ENCODE measurements at places on chromosomes 13 and 19. TPM values are rescaled to one million over a fixed set of nuclear protein-coding genes. Genes with fewer than 3 reads are reported as not detected.

- DNase-seq: no peak
Observed at GRCh38 chr13:99075268-99076191, 97.7 kb upstream of the DOCK9 start.

DNA sequence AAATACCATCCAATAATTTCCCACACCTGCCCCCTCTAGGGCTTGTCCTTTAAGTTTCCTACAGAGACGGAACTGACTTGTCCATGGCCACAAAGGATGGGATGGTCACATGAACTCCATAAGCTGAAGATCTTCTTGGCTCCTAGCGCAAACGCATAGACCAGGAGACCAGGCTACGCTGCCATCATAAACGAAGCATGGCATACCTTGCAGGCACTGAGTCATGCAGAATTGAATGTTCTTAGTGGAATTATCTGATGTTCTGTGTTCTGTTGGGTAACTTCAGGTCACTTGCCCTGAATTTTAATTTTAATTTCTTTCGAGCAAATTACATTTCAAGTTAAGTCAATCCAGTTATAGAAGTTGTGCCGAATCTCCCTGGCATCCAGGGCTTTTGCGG, 96.4 kb upstream of the STARD13 start:
- DNase-seq: no peak

DNA sequence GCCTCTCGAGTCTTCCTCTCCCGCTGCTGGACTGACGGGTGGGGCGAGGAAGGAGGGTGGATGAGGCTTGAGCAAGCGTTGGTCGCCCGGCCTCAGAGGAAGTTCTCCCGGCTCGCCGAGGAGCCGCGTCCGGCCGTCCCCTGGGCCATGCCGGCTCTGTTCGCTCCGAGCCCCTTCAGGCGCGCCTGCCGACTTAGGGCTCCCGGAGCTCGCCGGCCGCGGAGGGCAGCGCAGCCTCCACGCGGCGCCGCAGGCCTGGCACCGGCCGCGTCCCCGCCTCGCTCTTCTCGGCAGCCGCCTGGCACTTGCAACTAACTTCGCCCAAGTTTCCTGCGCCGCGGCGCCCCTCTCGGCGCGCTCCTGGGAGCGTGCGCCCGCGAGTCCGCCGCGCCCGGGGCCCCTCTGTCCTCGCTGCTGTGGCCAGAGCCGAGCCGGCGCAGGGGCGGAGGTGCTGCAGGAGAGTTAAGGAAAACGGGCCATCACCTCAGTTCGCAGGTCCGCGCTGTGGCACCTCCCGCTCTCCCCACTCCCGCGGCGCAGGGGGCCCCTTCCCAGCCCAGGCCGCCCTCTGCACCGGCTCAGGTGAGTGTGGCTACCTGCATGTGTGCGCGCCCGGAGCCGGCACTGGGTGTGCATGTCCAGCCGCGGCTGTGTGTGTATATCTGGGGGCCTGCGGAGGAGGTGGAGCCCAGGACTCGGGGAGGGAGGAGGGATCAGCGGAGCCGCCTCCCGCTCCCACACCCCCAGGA, 641 bp upstream of the SOX21 start:
- no peak for DNase-seq

DNA sequence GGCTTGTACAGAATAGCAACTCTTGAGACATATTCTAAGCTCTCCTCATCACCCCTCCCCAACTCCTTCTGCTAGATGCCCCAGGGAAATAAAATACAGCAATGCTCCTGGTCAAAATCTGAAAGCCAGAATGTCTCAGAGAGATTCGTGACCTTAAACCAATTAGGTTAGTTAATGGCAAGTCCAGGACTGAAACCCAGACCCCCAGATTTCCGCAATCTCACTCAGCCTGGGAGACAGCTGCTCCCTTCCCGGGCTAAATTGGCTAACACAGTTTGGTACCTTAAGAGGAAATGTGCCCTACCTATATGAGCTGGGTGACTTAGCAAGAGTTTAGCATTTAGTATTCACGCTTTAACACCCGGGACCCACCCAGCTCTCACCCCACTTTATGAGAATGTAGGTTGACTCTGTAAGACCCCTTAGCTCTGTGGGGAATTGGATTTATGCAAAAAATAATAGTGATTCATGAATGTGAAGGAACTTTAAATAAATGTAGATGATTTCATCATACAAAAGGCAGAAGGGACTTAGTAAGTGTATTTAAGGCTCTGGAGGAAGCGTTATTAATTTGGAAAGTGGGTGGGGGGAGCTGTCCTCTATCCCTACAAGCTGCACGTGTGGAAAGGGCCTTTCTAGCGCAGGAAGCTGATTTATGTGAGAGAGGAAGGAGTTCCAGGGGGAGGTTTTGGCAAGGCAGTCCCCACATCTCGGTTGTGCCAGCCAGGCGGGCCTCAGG, 1.1 kb downstream of the DLEU7 start:
- DNase-seq: no peak

- peak; percentile 69 for DNase-seq
Observed at GRCh38 chr19:58150328-58150921, at the start of gene ZNF329. Gene ZNF329 (minus strand): TSS chr19:58150789. CDS start chr19:58129503, 21,286 bp downstream.

DNA sequence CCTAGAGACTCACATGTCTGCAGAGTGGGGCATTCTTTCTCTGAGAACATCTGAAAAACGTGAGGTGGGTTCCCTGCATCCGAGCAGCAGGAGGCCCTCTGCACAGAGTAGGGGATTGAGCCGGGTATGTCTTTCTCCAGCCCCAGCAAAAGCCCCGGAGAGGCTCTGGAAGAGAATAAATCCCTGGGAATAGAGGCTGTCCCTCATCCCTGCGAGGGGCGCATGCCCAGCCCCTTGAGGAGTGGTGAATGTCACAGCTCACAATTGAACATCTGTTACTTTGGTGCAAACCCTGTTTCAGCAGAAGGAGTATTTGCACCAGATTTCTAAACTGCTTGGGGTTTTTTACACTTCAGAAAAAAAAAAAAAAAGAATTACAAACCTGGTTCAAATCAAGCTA, 164.6 kb downstream of the FGF14 start:
- DNase-seq: no peak

GRCh38 chr19:15476325-15476724, 3.0 kb downstream of the PGLYRP2 start:
- DNase-seq: no peak

DNA sequence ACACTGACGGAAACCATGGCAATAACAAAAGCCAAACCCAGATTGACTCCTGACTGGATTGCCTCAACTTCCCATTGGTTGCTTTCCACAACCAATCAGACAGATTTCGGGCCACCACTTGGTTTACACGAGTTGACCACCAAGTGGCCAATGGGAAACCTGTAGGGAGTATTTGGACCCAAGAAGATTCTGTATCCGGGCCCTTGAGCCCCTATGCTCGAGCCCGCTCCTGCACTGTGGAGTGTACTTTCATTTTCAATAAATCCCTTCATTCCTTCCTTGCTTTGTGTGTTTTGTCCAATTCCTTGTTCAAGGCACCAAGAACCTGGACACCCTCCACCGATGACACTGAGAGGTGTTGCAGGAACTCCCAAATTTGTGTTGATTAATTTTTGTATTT, 24.1 kb upstream of the URI1 start:
- no peak for DNase-seq

GRCh38 chr19:16587833-16588823, 15.9 kb upstream of the SLC35E1 start:
- no peak for DNase-seq

- no peak for DNase-seq
Observed at GRCh38 chr13:28421676-28422410, 73.1 kb downstream of the FLT1 start.

DNA sequence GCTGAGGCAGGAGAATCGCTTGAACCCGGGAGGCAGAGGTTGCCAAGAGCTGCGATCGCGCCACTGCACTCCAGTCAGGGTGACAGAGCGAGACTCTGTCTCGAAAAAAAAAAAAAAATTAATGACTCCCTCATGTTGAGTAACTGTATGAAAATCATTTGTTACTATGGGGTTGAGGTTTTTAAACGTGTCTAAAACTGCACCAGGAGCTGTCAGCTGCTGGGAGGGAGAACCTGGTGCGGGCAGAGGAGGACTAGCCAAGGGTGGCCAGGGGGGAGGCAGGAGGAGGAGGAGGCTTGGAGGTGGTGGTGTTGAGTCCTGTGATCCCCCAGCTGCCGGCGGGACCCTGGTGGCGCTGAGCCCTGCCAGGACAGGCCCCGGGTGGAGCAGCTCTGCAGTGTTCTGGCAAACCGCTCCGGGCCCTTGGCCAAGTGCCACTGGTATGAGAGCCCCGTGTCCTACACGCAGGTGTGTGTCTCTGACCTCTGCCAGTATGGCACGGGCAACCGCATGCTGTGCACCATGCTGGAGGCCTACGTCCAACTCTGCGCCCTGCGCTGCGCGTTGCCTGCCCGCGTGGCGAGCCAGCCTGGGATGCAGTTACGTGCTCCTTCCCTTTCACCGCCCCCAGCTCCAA, 17.1 kb upstream of the FXYD3 start:
- DNase-seq: no peak

DNA sequence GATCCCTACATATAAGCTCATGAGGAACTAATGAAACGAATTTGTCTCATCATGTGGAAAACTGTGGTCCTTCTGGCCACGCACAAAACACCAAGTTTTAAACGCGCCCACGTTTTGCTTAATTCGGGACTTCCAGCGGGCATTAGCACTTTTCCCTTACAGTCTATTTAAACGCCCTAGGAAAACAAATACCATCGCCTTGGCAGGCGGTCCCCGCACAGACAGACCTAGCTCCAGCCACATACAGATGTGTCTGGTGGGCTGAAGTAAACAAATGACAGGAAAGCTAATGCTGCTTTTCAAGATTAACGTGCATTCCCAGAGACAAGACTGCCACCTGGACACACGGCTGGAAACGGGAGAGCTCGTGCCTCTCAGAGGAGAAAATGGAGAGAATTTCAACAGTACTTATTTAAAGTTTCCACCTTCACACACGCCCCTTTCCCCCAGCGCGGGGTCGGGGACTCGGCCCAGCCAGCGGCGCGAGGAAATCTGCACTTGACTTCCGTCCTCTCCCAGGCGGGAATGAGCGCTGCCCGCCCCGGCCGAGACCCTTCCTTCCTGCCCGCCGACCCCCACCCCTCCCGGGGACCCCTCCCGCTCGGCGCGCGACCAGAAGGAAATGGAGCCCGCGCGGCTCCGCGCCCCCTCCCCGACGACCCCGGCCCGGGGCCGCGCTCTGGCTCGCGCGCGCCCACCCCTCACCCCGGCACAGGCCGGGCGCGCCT, 931 bp downstream of the USP12 start:
- peak; percentile 31 for DNase-seq

GRCh38 chr13:33634546-33634982, 183.4 kb upstream of the RFC3 start:
- no peak for DNase-seq

- no peak for DNase-seq
Observed at GRCh38 chr13:30745906-30746686, 10.8 kb downstream of the ALOX5AP start.

DNA sequence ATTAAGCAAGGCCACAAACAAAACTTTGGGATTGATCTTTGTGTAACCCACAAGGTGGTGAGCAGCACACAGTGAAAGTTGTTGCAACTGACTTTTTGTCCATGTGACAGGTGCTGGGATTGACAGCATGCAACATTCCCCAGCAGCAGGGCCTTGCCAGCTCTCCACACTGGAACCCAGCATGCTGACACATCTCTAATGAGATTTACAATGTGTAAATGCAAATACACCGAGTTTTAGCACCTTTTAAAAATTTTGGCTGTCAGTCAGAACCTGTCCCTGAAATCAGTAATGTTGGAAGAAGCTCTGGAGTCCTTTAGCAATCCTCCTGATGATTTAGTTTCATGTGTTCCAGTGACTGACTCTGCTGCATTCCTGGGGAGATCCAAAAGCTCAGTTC, 16.5 kb upstream of the PCDH8 start:
- DNase-seq: no peak

DNA sequence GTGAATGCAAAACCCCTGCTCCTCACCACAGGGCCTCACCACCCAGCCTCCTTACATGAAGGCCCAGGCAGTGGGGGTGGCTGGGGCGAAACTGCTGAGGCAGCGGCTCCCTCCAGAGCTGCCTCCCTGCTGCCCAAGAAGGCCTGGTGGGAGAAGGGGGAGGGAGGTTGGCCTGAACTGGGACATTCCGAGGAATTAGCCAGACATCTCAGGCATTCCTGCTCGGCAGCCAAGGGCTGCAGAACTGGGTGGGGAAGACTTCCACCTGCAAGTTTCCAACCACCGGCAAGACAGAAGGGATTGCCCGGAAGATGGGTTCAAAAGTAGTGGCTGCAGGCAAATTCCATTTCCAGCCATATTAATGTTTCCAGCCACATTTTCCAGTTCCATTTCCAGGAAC, 2.3 kb upstream of the PSPN start:
- DNase-seq: no peak

GRCh38 chr13:62302341-62302740, 886.7 kb upstream of the PCDH20 start:
- no peak for DNase-seq

GRCh38 chr19:4052114-4052992, 14.3 kb downstream of the ZBTB7A start:
- DNase-seq: no peak

- DNase-seq: no peak
Observed at GRCh38 chr19:51692468-51692867, 662 bp upstream of the SPACA6 start.

Gene VAV1
- 1.3 TPM for polyA plus RNA-seq

Gene SPC24
- polyA plus RNA-seq: 12.8 TPM

Gene LCP1
- 13.1 TPM for polyA plus RNA-seq

Gene CLPTM1
- polyA plus RNA-seq: 109 TPM

Gene METTL21C
- 0.79 TPM for polyA plus RNA-seq

Gene ZNF599
- 13.5 TPM for polyA plus RNA-seq

Gene CD209
- polyA plus RNA-seq: 1.4 TPM

Gene LILRA6
- polyA plus RNA-seq: 0.42 TPM

Gene RAB3D
- 19.2 TPM for polyA plus RNA-seq

Gene GARIN5A
- polyA plus RNA-seq: 6.8 TPM

All from right renal cortex interstitium (tissue), 3 donors.